T-cell (primary cell): ENCODE measurements at places on chromosomes 3 and 15. TPM values are rescaled to one million over a fixed set of nuclear protein-coding genes. Genes with fewer than 3 reads are reported as not detected.

TIGIT gene
- total RNA-seq, result 39.9 TPM

LRRIQ4 gene
- not detected for total RNA-seq

STT3B gene
- total RNA-seq, result 127 TPM

IFT122 gene
- 20.3 TPM for total RNA-seq

CIAO2A gene
- 21.9 TPM for total RNA-seq

PLA1A gene
- not detected for total RNA-seq

FEM1B gene
- 75.8 TPM for total RNA-seq

COLQ gene
- total RNA-seq, result 5.4 TPM

GP5 gene
- total RNA-seq, result 8.4 TPM

SLCO2A1 gene
- 0.25 TPM for total RNA-seq

AGTR1 gene
- not detected for total RNA-seq

LSMEM2 gene
- total RNA-seq, result not detected

GANC gene
- total RNA-seq, result 51.2 TPM

LRRC3B gene
- not detected for total RNA-seq

LIPC gene
- total RNA-seq, result 1.6 TPM

SPSB4 gene
- total RNA-seq, result not detected

CCDC33 gene
- total RNA-seq, result not detected

SLC6A11 gene
- total RNA-seq, result not detected

KIF15 gene
- total RNA-seq, result 0.26 TPM

APH1B gene
- total RNA-seq, result 27.4 TPM

NOX5 gene
- 0.10 TPM for total RNA-seq
